Activated T-helper 1 cell treated with anti-CD3 and anti-CD28 coated beads, Interleukin-12 subunit alpha, Interleukin-12 subunit beta, Interleukin-2, Interleukin-4 antibody, amounts not matched to agents 30 ng/mL and 10 ng/mL and 1 ng/mL, durations not matched to agents 14 hours and 24 hours and 36 hours (primary cell): ENCODE measurements at places on chromosomes 5 and 9. TPM values are rescaled to one million over a fixed set of nuclear protein-coding genes. Genes with fewer than 3 reads are reported as not detected.

GRCh38 chr5:109678447-109678846 lies 11.3 kb upstream of the MAN2A1 start:
- no peak overlapping the region for H3K27ac ChIP-seq
- H3K4me3 ChIP-seq = no peak overlapping the region
- DNase-seq = no peak
- H3K4me1 ChIP-seq = no peaks in the 10 kb centered on the region

DNA sequence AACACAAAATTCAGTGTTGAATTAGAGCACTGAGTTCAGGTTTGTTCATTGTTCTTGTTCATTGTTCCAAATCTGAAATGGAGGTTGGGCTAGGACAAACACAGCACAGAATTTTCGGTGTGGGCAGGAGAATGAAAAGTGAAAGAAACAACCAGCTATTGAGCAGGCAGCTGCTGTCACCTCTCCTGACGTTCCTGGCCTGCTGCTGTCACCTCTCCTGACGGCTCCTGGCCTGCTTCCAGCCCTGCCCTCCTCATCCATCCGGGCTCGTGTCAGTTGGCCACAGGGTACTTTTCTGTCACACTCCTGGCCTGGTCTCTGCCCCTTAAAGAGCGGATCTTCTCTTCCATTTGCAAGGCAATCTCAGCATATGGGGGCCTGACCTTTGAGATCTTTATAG lies 45.2 kb upstream of the CKMT2 start:
- H3K27ac ChIP-seq = no peak overlapping the region
- H3K4me3 ChIP-seq = no peak overlapping the region
- no peaks in the 10 kb centered on the region for H3K27me3 ChIP-seq
- peaks cover 9% of the 10 kb centered on the region for H3K36me3 ChIP-seq

The DMGDH gene
- not detected in 2 replicates for total RNA-seq

GRCh38 chr5:178516504-178517235 lies 73.5 kb downstream of the COL23A1 start:
- no peaks in the 10 kb centered on the region for H3K4me1 ChIP-seq
- no peak for DNase-seq
- no peaks in the 10 kb centered on the region for H3K27me3 ChIP-seq
- no peak overlapping the region for H3K4me3 ChIP-seq
- H3K36me3 ChIP-seq = no peaks in the 10 kb centered on the region
- no peak overlapping the region for H3K27ac ChIP-seq

GRCh38 chr5:102289251-102289899 lies 6.7 kb downstream of the SLCO4C1 start:
- H3K27ac ChIP-seq = no peak overlapping the region
- no peak for DNase-seq
- no peaks in the 10 kb centered on the region for H3K36me3 ChIP-seq

- peaks cover 2% of the 10 kb centered on the region for H3K27me3 ChIP-seq
- no peak for DNase-seq
- H3K36me3 ChIP-seq = no peaks in the 10 kb centered on the region
- H3K4me3 ChIP-seq = no peak overlapping the region
- no peak overlapping the region for H3K27ac ChIP-seq
Measured at GRCh38 chr9:136021872-136022681, 60.9 kb upstream of the UBAC1 start.

DNA sequence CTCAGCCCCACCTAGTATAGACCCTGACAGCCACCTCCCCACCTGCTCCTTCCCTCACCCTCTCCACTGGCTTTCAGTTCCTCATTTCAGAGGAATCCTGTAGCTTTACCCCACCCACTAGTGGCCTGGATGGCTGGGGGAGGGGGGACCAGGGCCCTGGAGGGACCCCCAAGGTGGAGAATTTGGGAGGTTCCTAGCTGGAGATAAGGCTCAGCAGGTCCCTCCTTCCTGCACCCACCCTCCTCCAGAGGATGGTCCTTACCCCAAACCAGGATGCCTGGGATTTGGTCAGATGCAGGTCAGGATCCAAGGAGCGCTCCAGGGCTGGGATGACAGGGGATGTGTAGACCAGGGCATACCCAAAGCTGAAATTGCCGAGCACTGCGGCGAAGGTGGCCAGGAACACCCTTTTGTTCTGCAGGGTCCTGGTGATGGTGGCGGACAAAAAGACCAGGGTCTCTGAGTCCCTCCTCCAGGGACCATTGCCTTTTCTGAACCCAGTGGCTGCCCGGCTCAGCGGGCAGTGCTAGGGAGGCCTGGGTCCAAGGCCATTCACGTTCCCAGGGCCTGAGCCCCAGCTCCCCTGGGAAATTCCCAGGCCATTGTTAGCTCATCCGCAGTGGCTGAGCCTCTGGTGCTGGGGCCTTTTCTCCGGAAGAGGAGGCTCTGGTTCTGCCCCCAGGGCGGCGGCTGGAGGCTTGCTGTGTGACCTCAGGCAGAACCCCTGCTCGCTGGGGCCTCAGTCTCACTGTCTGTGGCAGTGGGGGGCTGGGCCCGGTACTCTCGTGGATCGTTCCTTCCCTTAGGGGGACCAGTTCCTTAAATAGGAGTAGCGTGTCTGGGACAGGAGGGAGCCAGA lies 678 bp downstream of the SLC2A6 start:
- H3K36me3 ChIP-seq = no peaks in the 10 kb centered on the region
- H3K27me3 ChIP-seq = peaks cover 10% of the 10 kb centered on the region
- H3K4me1 ChIP-seq = peaks cover 6% of the 10 kb centered on the region
- peak overlapping the region; percentile 58 for H3K4me3 ChIP-seq
- no peak overlapping the region for H3K27ac ChIP-seq

DNA sequence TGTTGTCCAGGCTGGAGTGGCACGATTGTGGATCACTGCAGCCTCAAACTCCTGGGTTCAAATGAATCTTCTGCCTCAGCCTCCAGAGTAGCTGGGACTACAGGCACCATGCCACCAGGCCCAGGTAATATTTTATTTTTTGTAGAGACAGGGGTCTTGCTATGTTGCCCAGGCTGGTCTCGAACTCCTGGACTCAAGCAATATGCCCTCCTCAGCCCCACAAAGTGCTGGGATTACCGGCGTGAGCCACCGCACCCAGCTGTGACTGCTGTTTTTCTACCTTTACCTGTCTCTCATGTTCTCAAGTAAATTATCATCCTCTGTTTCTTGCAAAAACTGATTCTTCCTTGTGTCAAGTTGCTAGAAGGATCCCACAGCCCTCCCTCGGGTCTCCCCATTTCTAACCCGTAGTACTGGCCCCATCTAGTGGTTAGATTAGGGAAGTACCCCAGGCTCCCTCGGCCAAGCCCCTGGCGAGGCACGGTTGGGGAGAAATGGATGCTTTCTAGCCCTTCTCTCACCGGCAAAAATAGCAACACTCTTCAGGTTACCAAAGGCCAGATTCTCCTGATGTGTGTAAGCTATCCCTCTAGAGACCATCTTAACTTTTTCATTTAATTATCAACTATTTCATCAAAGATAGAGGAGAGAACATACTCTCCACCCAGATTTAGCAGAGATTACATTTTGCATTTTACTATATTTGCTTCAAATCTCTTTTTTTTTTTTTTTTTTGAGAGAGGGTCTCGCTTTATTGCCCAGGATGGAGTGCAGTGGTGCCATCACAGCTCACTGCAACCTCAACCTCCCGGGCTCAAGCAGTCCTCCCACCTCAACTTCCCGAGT lies 19.2 kb upstream of the TOR1B start:
- peaks cover 18% of the 10 kb centered on the region for H3K27me3 ChIP-seq
- peaks cover 5% of the 10 kb centered on the region for H3K4me1 ChIP-seq
- H3K36me3 ChIP-seq = no peaks in the 10 kb centered on the region
- DNase-seq = peak; percentile 68
- no peak overlapping the region for H3K27ac ChIP-seq
- no peak overlapping the region for H3K4me3 ChIP-seq

The KCNN2 gene
- not detected in 2 replicates for total RNA-seq

The DENND1A gene
- 18.5 and 22.8 TPM in 2 replicates for total RNA-seq

- H3K4me1 ChIP-seq = peaks cover 5% of the 10 kb centered on the region
- DNase-seq = no peak
- peaks cover 2% of the 10 kb centered on the region for H3K27me3 ChIP-seq
Measured at GRCh38 chr9:112194969-112195431, 19.9 kb upstream of the SUSD1 start.

DNA sequence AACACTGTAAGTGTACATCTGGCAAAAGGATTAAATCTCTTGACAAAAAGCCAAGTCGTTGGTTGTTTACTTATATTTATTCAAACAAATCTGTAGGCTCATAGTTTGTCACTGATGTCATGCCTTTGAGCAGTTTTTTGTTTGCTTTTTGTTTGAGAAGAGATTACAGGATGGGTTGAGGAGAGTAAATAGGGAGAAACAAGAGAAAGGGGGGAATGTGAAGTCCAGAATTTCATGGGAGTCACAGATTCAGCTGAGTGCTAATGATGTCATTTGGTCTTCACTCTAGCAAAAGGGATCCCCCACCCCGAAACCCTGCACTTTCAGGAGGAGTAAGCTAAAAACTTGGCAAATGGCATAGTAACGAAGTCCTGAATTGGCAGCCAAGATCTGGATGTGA lies 337.4 kb downstream of the GLIS3 start:
- H3K4me1 ChIP-seq = no peaks in the 10 kb centered on the region
- H3K4me3 ChIP-seq = no peak overlapping the region
- H3K36me3 ChIP-seq = no peaks in the 10 kb centered on the region
- no peak overlapping the region for H3K27ac ChIP-seq
- no peak for DNase-seq
- H3K27me3 ChIP-seq = peaks cover 4% of the 10 kb centered on the region

GRCh38 chr5:31090467-31090866 lies 103.0 kb upstream of the CDH6 start:
- no peak overlapping the region for H3K27ac ChIP-seq
- H3K27me3 ChIP-seq = no peaks in the 10 kb centered on the region
- no peak overlapping the region for H3K4me3 ChIP-seq
- no peaks in the 10 kb centered on the region for H3K36me3 ChIP-seq
- H3K4me1 ChIP-seq = no peaks in the 10 kb centered on the region

DNA sequence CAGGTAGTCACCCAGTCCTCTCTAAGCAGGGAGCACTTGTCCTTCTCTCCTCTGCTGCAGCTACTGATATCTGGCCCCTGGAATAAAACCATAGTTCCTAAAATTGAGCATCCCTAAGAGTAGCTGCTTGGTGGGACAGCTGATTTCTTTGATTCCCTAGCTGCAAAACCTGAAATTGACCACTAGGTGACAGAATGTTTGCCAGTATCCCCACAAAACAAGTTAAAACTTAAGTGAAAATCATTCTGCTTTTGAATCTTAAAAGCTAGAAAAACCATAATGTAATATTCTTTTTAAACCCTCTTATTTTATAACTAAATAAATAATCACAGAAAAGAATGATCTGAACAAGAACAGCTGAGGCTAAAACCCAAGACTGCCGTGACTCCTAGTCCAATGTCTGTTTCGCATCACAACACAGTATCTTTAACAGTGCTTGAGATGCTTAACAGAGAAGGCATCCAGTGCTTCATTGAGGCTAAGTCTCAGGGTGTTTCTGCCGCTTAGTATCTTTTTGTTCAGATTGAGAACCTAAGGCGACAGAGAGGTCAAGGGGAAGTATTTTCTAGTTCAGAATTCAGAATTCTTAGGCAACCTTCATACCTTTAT lies 24.4 kb upstream of the TAL2 start:
- H3K27me3 ChIP-seq = no peaks in the 10 kb centered on the region
- no peak overlapping the region for H3K4me3 ChIP-seq
- no peak overlapping the region for H3K27ac ChIP-seq
- no peaks in the 10 kb centered on the region for H3K4me1 ChIP-seq

DNA sequence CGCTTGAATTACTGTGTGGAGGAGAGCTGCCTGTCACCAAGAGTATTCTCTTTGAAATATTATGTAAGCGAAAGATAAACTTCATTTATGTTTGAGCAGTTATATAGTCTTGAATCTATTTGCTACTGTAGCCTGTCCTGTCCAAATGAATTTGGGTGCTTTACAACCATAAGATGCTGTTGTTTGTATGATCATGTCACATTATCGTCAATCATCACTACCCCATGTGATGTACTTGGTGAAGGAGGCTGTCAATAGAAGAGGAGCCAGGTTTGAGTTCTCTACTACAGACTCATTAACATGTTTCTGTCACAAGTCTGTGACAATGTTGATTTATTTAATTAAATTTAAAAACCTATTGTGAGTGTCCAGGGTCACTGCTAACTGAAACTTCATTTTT lies 403.3 kb upstream of the MEF2C start:
- no peaks in the 10 kb centered on the region for H3K4me1 ChIP-seq
- H3K27ac ChIP-seq = no peak overlapping the region
- H3K27me3 ChIP-seq = no peaks in the 10 kb centered on the region
- no peak overlapping the region for H3K4me3 ChIP-seq
